ENCODE measurements at places on chromosomes 16 and 17.
A peak's percentile ranks its signal among the peaks of the same experiment; 100 is the strongest.

DNA sequence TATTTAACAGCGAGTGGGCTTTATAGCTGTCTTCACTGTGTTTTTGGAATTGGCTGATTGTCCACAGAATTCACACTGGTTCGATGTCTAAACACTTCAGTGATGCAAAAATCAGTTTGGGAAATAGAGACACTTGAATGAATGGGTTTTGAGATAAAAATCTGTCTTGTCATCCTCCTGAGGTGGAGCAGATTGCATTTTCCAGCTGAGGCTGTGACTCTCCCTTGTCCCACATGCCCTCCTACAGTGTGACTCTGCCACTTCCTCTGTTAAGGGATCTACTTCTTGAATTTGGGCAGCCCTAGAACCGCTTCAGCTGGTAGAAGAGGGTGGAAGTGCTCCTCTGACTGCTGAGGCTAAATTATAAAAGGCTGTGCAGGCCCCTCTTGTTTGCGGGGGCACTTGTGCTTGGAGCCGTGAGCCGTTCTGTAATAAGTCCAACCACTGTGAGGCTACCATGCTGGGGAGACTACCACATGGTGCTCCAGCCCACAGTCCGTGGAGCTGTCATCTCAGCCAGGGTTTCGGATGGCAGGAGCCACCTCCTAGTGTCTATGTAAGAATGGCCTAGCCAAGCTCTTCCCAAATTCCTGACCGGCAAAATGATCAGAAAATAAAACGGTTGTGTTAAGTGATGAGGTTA is 175.9 kb downstream of the SPECC1 start:
- DNase-seq: no peak

DNA sequence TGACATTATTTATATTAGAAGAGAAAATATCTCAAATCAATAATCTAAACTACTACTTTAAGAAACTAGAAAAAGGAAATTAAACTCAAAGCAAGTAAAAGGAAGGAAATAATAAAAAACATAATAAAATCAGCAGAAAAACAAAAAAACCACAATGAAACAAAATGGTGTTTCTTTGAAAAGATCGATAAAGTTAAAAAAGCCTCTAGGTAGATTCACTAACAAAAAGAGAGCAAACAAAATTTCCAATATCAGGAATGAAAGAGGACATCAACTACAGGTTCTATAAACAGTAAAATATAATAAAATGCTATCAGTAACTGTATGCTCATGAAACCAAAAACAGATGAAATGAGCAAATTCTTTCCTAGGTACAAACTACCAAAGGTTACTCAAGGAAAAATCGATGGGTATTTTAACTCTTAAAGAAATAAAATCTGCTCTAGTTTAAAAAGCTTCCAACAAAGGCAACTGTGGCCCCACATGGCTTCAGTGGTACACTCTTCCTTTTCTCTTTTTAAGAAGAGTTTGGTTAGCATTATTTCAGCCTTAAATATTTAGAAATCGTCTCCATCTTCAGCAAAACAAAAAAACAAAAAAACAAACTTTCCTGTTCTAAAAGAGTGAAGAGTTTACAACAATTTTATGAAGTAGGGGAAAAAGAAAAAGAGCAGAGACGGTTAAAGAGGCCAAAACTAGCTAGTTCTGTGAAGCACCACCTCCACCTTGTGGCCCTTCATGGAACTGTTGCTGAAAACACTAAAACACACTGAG is 102.2 kb downstream of the TRIM37 start:
- peak; percentile 41 for DNase-seq

- DNase-seq: no peak
Measured at GRCh38 chr17:18156171-18156975, 27.3 kb upstream of the ALKBH5 start.

DNA sequence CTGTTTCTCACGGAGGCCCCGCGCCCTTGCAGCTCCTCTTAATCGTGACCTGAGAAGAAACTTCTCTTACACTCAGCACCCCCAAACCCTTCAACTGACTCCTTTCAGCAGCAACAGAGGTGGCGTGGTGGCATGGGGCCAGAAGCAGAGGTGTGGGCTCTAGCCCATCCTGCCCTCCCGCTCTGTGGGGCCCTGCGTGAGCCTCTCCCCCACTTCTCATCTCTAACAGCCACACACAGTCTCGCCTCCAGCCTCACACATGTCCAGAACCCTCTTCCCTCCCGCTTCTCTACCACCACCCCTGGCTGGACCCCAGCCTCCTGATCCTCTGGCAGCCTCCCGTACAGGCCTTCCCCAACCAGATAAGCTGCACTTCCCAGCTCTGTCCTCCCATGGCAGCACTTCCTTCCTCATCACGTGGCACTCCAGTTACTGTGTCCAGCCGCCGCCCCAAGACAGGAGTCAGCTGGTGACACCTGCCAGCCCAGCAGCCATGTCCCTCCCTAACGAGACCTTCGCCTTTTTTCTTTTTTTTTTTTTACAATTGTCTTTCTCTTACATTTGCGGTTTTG is 30.5 kb downstream of the NSMCE1 start:
- DNase-seq: no peak

DNA sequence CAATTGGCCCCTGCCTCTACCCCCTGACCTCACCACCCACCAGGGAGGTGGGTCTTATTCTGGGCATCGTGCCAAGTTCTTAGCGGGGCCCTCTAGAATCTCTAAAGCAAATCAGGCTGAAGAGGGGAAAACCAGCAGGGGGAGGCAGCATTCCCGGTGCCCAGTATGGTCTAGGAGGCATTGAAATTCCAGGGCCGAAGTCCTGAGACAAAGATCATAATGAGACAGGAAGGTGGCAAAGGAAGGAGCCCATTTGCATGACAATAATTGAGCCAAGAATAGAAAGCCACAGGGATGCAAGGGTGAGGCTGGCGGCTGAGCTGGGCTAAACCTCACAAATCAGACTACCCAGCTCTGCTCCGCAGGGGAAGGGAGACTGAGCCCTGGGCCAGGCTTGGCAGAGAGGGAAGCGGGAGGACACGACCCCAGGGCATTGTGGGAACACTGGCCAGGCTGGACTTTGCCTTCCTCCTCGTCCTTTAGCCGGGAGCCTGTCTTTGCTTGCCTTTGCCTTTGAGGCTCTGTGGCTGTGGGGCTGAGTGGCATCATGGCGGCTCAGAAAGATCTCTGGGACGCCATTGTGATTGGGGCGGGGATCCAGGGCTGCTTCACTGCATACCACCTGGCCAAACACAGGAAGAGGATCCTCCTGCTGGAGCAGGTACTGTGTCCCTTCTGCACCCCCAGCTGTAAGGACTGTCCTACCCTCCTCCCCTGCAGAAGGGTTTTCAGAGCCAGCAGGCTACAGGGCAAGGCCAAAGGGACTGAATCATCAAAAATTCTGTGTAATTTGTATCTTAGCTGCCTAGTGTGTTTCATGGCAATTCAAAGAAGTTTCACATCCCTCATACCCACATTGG is at the start of gene PIPOX:
TSS of gene PIPOX (plus strand) at position 463 of the 860 bp plus-strand sequence. CDS start at position 548, 85 bp downstream.
- peak; percentile 43 for DNase-seq

DNA sequence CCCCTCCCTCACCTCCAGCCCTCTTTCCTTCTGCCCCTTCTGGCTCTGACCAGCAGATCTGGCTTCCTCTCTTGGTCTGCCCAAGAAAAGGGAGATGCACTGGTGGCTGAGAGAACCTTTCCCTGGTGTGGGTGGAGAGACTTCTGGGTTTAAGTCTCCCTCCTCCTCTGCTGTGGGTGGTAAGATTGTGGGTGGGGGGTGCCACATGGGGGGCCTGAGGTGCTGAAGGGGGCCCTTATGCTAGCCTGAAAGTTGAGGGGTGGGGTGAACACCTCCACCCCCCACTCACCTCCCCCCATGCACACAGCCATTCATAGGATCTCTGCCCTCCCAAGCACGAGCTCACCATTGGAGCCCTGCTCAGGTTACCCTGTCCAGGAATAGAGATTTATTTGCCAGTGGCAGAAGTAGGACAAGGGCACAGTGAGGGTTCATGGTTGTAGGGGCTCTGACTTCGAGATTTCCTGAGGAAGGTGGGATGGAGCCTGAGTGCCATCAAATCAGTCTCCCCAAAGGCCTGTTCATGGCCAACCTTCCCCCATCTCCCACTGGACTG is 1.7 kb upstream of the STAC2 start:
- no peak for DNase-seq

GRCh38 chr16:58421059-58421458 is 28.8 kb downstream of the GINS3 start:
- DNase-seq: no peak

DNA sequence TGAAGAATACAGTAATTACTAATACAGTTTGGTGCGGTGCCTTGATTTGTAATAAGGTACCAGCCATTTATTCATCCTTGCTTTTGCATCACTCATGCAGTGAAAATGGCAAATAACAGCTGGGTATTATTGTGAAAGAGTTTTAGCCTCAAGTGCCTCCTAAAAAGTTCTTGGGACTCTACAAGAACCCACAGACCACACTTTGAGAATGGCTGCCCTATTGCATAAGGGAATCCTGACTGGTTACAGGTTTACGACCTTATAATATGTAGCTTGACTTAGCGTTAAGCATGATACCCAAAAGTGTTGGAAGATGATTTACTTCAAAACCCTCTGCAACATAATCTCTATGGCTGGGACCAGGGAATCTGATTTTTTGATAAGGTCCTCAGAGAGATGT is 4.2 kb downstream of the MYH13 start:
- DNase-seq: no peak

GRCh38 chr16:51801635-51802034 is 650.6 kb upstream of the SALL1 start:
- no peak for DNase-seq

GRCh38 chr16:28062261-28062846 is 1.2 kb downstream of the GSG1L start:
- DNase-seq: no peak

GRCh38 chr16:68013440-68013839 is 2.3 kb downstream of the DPEP2NB start:
- DNase-seq: no peak

- DNase-seq: no peak
Measured at GRCh38 chr17:7858522-7858810, 663 bp downstream of the CYB5D1 start.

- DNase-seq: no peak
Measured at GRCh38 chr16:3859889-3860288, 20.6 kb downstream of the CREBBP start.
